Body of pancreas (tissue), 4 donors: ENCODE measurements at places on chromosomes 12 and 14. TPM values are rescaled to one million over a fixed set of nuclear protein-coding genes. Genes with fewer than 3 reads are reported as not detected.
A peak's percentile ranks its signal among the peaks of the same experiment; 100 is the strongest.

The GZMH gene
- total RNA-seq = not detected

The PIK3C2G gene
- total RNA-seq = 13.5 TPM

The PLBD2 gene
- 17.8 TPM for total RNA-seq

The SIX6 gene
- total RNA-seq = not detected

The SLC16A7 gene
- 50.4 TPM for total RNA-seq

The PDZRN4 gene
- 0.99 TPM for total RNA-seq

DNA sequence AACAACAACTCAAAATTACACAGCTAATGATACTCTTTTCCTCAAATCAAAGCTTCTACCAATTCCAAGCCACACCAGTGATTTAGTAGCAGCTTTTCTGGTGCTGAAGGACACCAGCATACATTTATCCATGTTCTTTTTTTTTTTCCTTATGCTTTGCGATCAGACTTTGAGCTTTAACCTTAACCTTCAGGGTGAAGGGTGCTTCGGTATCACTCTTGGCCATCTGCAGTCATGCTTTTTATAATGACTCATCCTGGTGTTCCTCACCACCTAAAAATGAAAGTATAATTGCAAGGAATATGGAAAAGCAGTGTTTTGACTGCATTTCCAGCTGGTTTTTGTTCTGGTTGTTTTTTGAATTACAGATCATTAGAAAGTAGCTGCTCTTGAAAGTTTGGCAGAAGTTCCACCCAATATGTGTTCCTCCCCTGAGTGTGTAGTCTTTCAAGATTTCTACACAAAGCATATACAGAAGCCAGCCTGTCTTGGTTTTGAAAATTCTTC, 1.3 kb upstream of the SLC41A2 start:
- H3K27ac ChIP-seq = peak overlapping the region; percentile 94
- no peaks in the 10 kb centered on the region for H3K27me3 ChIP-seq

DNA sequence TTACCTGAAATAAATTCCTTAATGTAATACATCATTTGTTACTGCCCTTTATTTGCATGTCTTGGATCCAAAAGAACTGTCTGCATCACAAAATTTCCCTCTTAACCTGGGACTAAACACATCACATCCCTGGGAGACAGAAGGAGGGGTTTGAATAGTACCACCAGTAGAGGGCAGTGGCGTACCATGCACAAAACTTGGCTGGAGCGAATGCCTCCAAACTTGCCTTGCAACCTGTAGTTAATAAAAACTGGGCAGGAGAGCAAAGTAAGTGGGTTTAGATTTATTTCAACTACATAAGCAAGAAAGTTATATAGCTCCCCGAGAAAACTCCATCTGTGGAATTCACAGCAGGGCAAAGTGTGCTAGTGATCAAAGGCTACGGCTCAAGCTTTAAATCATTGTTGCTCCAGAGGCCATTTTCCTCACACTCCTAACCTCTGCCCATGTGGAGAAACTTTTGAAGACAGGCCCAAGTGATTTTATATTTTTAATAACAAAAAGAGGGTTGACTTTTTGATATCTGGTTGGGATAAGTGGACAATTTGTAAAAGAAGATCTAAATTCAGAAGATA, 1176.7 kb upstream of the SEL1L start:
- no peak overlapping the region for H3K4me3 ChIP-seq
- no peaks in the 10 kb centered on the region for H3K27me3 ChIP-seq
- DNase-seq = peak; percentile 70
- H3K27ac ChIP-seq = no peak overlapping the region
- no peaks in the 10 kb centered on the region for H3K4me1 ChIP-seq

DNA sequence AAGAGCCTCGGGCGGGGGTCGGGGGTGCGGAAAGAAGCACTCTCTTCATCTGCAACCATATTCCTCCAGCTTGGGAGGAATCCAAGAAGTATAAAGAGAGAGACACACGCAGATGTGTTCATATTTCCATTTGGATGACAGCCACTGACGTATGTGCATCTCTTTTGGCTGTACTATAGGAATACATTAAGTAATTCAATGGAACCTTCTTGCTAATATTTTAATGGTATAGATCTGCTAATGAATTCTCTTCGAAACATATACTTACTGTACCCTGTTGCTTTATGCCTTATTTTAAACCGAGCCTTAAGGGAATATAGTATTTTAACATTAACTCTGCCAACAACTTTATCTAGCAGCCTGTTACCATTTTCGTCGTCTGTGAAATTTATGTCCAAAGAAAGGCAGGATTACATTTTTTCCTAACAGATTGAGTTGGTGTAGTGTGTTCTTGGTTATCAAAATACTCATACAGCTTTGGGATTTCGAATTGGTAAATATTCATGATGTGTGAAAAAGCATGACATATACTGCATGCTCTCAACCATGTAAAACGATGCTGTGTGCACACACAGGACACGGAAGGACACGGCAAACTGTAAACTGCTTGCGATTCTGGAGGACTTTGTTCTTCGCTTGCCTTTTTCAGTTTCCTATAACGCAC, 84.5 kb downstream of the CCDC88C start:
- no peak overlapping the region for H3K4me3 ChIP-seq
- no peaks in the 10 kb centered on the region for H3K27me3 ChIP-seq
- no peaks in the 10 kb centered on the region for H3K36me3 ChIP-seq
- no peak overlapping the region for H3K27ac ChIP-seq
- no peak for DNase-seq

DNA sequence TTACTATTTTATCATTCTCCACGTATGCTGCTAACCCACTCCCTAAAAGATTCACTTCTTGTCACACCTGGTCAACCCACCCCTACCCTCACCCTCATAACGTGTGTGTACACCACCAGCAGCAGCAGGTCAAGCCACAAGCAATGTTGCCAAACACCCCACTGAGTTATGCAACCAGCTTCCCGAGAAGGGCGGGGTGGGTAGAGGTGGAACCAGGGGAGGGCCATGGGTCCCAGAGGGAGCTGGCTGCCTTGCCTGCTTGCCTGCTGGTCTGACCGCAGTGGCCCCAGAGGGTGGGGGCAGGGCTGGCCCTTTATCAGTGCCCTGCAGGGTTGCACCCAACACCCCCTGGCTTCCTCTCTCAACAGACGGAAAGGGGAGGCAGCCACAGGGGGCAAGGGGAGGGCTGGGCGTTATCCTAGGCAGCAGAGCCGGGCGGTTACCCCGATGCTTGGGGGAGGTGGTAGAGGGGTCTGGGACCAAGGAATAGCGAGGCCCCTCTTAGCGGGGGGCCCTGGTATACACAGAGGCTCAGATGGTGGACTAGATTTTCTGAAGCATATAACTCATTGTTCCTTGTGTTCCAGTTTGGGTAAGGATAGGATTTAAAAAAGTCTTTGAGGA, 3.5 kb upstream of the NFE2 start:
- no peaks in the 10 kb centered on the region for H3K27me3 ChIP-seq
- H3K4me1 ChIP-seq = peaks cover 26% of the 10 kb centered on the region
- peak; percentile 69 for DNase-seq

DNA sequence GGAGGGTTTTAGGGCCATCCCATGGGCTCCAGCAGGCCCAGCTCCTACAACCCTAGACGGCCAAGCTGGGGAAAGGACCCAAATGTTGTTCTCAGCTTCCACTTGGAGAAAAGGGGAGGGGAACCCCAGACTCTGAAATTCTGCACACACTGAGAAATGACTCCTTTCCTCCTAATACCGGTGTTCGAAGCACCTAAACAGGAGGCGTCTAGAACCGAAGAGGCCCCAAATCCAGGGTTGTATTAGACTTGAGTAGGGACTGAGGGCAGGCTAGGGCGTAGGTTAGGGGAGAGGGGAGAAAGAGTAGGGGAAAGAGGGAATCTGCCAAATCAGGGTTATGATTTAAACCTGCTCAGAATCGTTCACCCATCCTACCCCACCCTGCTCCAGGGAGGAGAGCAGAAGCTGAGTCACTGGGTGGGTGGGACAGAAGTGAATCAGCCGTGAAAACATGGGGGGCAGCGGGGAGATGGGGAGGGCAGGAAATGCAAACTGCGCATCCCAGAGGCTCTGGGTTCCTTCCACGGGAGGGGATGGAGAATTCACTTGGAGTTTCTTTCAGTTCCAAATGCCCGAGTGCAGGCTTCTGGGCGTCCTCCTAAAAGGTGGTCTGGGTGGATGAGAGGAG, 1.0 kb downstream of the IGFBP6 start:
- H3K4me3 ChIP-seq = no peak overlapping the region
- DNase-seq = no peak
- peak overlapping the region; percentile 68 for H3K27ac ChIP-seq
- no peaks in the 10 kb centered on the region for H3K36me3 ChIP-seq
- H3K4me1 ChIP-seq = peaks cover 44% of the 10 kb centered on the region
- no peaks in the 10 kb centered on the region for H3K27me3 ChIP-seq

DNA sequence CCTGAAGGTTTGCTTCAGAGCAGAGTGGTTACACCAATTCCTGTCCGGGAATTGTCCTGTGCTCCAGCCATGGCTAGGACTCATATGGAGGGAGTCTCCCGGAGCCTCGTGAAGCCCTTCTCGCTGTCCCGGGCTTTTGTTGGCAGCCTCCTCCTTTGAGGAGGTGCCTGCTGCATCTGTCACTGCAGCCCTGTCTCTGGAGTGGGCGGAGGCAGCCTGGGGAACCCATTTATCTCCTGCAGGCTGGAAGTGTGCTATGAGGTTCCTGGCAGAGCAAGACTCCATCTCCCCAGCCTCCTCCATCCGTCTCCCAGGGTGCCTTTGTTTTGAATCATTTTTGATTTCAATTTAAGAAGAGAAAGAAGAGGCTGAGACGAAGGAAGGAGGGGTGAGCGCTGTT, 355.3 kb downstream of the GLT1D1 start:
- no peaks in the 10 kb centered on the region for H3K36me3 ChIP-seq
- H3K4me3 ChIP-seq = no peak overlapping the region
- no peaks in the 10 kb centered on the region for H3K27me3 ChIP-seq
- no peak overlapping the region for H3K27ac ChIP-seq

DNA sequence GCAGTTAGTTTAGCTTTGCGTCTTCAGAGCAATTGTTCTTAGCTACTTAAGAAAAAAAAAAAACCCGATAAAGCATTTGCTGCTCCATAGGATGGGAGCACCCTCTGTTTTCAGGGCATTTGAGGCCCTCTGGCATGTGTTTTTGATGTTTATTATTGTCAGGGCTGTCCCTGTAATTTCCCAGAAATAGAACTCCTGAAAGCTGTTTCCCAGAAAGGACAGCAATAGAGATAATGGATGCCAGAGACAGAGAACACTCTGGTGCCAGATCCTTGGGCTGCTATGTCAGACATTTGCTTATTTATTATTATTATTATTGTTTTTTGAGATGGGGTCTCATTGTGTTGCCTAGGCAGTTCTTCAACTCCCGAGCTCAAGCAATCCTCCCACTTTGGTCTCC, 201.3 kb downstream of the ALG10 start:
- H3K4me3 ChIP-seq = no peak overlapping the region
- peaks cover 6% of the 10 kb centered on the region for H3K4me1 ChIP-seq
- H3K27ac ChIP-seq = no peak overlapping the region
- DNase-seq = no peak

GRCh38 chr12:132550014-132550802, 60.2 kb downstream of the LRCOL1 start:
- H3K36me3 ChIP-seq = no peaks in the 10 kb centered on the region
- DNase-seq = no peak
- H3K4me3 ChIP-seq = no peak overlapping the region
- H3K27ac ChIP-seq = no peak overlapping the region
- peaks cover 9% of the 10 kb centered on the region for H3K4me1 ChIP-seq

DNA sequence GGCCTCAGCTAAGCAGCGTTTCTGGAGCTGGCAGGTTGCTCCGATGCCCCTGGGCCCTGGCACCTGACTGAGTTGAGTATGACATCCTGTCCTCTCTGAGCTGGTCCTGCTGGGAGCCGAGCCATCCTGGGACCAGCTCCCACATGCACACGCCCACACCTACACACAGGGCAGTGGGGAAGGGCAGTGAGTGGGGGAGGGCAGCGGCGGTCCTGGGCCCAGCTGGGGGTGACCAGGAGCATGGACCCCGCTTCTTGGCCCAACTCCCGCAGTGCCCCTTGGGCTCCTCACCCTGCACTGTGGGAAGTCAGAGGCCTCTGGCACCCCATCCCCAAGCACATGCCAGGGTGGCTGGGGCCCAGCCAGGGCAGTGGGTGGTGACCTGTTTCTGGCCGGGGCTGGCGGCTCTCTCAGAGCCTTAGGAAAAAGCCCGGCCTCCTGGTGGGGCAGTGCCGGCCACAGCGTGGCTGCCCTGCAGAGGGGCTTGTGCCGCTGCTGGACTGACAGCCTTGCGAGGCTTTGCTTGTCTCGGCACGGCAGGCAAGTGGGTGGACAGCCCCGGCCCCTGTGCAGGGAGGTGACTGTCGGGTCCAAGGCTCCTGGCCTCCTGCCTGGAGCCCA, 5.9 kb upstream of the CRIP2 start:
- DNase-seq = no peak
- no peaks in the 10 kb centered on the region for H3K36me3 ChIP-seq
- H3K27me3 ChIP-seq = no peaks in the 10 kb centered on the region
- no peak overlapping the region for H3K4me3 ChIP-seq
- H3K27ac ChIP-seq = no peak overlapping the region

GRCh38 chr14:73752297-73752992, 38.3 kb upstream of the PNMA1 start:
- H3K4me1 ChIP-seq = peaks cover 79% of the 10 kb centered on the region
- no peaks in the 10 kb centered on the region for H3K36me3 ChIP-seq
- peak; percentile 72 for DNase-seq

DNA sequence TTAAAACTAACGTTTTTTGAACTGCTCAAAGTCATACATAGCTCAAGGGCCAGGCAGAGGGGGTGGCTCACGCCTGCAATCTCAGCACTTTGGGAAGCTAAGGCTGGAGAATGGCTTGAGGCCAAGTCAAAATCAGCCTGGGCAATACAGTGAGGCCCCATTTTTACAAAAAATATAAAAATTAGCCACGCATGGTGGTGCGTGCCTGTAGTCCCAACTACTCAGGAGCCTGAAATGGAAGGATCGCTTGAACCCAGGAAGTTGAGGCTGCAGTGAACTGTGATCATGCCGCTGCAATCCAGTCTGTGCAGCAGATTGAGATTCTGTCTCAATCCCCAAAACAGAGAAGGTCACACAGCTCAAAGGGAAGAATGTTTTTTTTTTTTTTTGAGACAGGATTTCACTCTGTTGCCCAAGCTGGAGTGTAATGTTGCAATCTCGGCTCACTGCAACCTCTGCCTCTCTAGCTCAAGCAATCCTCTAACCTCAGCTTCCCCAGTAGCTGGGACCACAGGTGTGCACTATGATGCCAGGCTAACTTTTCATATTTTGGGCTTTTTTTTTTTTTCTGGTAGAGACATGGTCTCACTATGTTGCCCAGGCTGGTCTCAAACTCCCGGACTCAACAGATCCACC, 2.9 kb downstream of the RBM23 start:
- H3K27me3 ChIP-seq = no peaks in the 10 kb centered on the region
- DNase-seq = no peak
- H3K4me3 ChIP-seq = no peak overlapping the region
- H3K4me1 ChIP-seq = peaks cover 21% of the 10 kb centered on the region
- H3K27ac ChIP-seq = no peak overlapping the region
- H3K36me3 ChIP-seq = no peaks in the 10 kb centered on the region

GRCh38 chr14:100037353-100037752, 27.9 kb upstream of the EVL start:
- peaks cover 13% of the 10 kb centered on the region for H3K4me1 ChIP-seq
- DNase-seq = peak; percentile 22
- no peak overlapping the region for H3K27ac ChIP-seq
- H3K36me3 ChIP-seq = no peaks in the 10 kb centered on the region

GRCh38 chr12:530308-530707, 70.6 kb downstream of the B4GALNT3 start:
- no peak for DNase-seq
- no peaks in the 10 kb centered on the region for H3K27me3 ChIP-seq
- H3K27ac ChIP-seq = no peak overlapping the region
- no peaks in the 10 kb centered on the region for H3K36me3 ChIP-seq
